ENCODE measurements at places on chromosomes 12 and 14. TPM values are rescaled to one million over a fixed set of nuclear protein-coding genes. Genes with fewer than 3 reads are reported as not detected.

CRIP2 gene
- total RNA-seq: 20.3 TPM

CCNB1IP1 gene
- 20.5 TPM for total RNA-seq

GPR65 gene
- 0.35 TPM for total RNA-seq

KLHL33 gene
- total RNA-seq: 0.05 TPM

KLRD1 gene
- total RNA-seq: 1.5 TPM

SLC7A7 gene
- total RNA-seq: 2.7 TPM

PZP gene
- total RNA-seq: not detected

SVOP gene
- 0.50 TPM for total RNA-seq

ZNF605 gene
- total RNA-seq: 8.3 TPM

LTBP2 gene
- 1.9 TPM for total RNA-seq

RGS6 gene
- 0.15 TPM for total RNA-seq

SERPINA9 gene
- not detected for total RNA-seq

NEUROD4 gene
- not detected for total RNA-seq

NRL gene
- total RNA-seq: 0.88 TPM

CRIP1 gene
- total RNA-seq: 97.1 TPM

SERPINA10 gene
- total RNA-seq: 0.48 TPM

FSCB gene
- not detected for total RNA-seq

ANKRD33 gene
- not detected for total RNA-seq

CCDC197 gene
- not detected for total RNA-seq

MAPK1IP1L gene
- 83.2 TPM for total RNA-seq

NACA gene
- total RNA-seq: 763 TPM

PPP4R3A gene
- 79.3 TPM for total RNA-seq

GON7 gene
- 21.2 TPM for total RNA-seq

NUAK1 gene
- total RNA-seq: 2.2 TPM

KRT82 gene
- not detected for total RNA-seq

DPF3 gene
- 14.0 TPM for total RNA-seq

OTX2 gene
- total RNA-seq: not detected

VRTN gene
- 0.30 TPM for total RNA-seq

PLA2G1B gene
- not detected for total RNA-seq

TMPRSS12 gene
- total RNA-seq: not detected

AQP6 gene
- total RNA-seq: not detected

CCDC38 gene
- total RNA-seq: not detected

KRT77 gene
- total RNA-seq: not detected

CEBPE gene
- not detected for total RNA-seq

FBLN5 gene
- total RNA-seq: 14.5 TPM

AGAP2 gene
- 0.86 TPM for total RNA-seq

GCN1 gene
- 53.4 TPM for total RNA-seq

L2HGDH gene
- 11.4 TPM for total RNA-seq

NAV3 gene
- total RNA-seq: 0.72 TPM

KRT86 gene
- total RNA-seq: 0.16 TPM

SERPINA12 gene
- not detected for total RNA-seq

Measured in colonic mucosa (tissue), 4 donors.